ENCODE measurements at places on chromosomes 2 and 18. TPM values are rescaled to one million over a fixed set of nuclear protein-coding genes. Genes with fewer than 3 reads are reported as not detected.

Gene QPCT
- 18.4 TPM for total RNA-seq

Gene FOXD4L1
- total RNA-seq = 0.40 TPM

Gene HOXD3
- total RNA-seq = 0.20 TPM

Gene SERPINB13
- total RNA-seq = not detected

Gene MORN2
- 42.2 TPM for total RNA-seq

Gene NBAS
- 15.6 TPM for total RNA-seq

Gene PLCL1
- total RNA-seq = not detected

Gene PTPN18
- 31.0 TPM for total RNA-seq

Gene FNDC4
- 5.3 TPM for total RNA-seq

Gene LRRTM4
- total RNA-seq = not detected

Gene TFPI
- 55.3 TPM for total RNA-seq

Gene IL37
- not detected for total RNA-seq

Gene SAG
- total RNA-seq = not detected

Gene HOXD13
- total RNA-seq = 0.23 TPM

Gene RAB27B
- total RNA-seq = 10.4 TPM

Gene CIDEA
- total RNA-seq = not detected

Gene MAP4K3
- 20.3 TPM for total RNA-seq

Gene PDE11A
- total RNA-seq = 0.47 TPM

Gene SH2D6
- total RNA-seq = 1.1 TPM
